ENCODE measurements at places on chromosomes 5 and 9. TPM values are rescaled to one million over a fixed set of nuclear protein-coding genes. Genes with fewer than 3 reads are reported as not detected.
A peak's percentile ranks its signal among the peaks of the same experiment; 100 is the strongest.

GRCh38 chr5:122516432-122516743 lies 204.4 kb downstream of the SNCAIP start:
- no peaks in the 10 kb centered on the region for H3K27me3 ChIP-seq
- H3K36me3 ChIP-seq: no peaks in the 10 kb centered on the region
- no peak overlapping the region for H3K27ac ChIP-seq
- no peaks in the 10 kb centered on the region for H3K4me1 ChIP-seq

- no peaks in the 10 kb centered on the region for H3K27me3 ChIP-seq
- no peak overlapping the region for H3K27ac ChIP-seq
- no peaks in the 10 kb centered on the region for H3K4me1 ChIP-seq
Observed at GRCh38 chr9:125970340-125970739, 223.2 kb downstream of the PBX3 start.

GRCh38 chr9:82560457-82560904 lies 502.5 kb downstream of the RASEF start:
- no peak for DNase-seq
- no peaks in the 10 kb centered on the region for H3K36me3 ChIP-seq
- H3K27me3 ChIP-seq: no peaks in the 10 kb centered on the region

DNA sequence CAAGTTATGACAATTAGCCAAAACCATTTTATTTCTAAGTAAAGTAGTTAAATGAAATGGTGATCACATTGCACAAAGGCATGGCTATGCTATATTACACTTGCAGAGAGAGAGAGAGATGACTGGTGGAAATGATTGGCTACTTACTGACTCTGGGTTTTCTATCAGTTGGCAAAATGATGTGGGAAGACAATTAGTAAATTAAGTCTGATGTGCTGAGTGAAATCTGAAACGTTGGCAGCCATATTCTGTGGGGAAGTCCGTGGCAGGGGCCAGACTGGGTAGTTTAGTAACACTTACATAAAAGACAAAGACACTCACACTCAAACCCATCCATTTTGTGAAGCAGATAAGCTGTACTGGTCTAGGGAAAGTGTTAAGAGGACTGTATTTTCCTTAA lies 61.6 kb downstream of the ANXA1 start:
- no peak overlapping the region for H3K27ac ChIP-seq
- DNase-seq: no peak
- no peak overlapping the region for H3K4me3 ChIP-seq
- H3K27me3 ChIP-seq: no peaks in the 10 kb centered on the region

- no peaks in the 10 kb centered on the region for H3K4me1 ChIP-seq
- no peak overlapping the region for H3K4me3 ChIP-seq
- no peaks in the 10 kb centered on the region for H3K36me3 ChIP-seq
- H3K27ac ChIP-seq: no peak overlapping the region
- H3K27me3 ChIP-seq: no peaks in the 10 kb centered on the region
Observed at GRCh38 chr9:118630931-118631595, 738.2 kb downstream of the BRINP1 start.

DNA sequence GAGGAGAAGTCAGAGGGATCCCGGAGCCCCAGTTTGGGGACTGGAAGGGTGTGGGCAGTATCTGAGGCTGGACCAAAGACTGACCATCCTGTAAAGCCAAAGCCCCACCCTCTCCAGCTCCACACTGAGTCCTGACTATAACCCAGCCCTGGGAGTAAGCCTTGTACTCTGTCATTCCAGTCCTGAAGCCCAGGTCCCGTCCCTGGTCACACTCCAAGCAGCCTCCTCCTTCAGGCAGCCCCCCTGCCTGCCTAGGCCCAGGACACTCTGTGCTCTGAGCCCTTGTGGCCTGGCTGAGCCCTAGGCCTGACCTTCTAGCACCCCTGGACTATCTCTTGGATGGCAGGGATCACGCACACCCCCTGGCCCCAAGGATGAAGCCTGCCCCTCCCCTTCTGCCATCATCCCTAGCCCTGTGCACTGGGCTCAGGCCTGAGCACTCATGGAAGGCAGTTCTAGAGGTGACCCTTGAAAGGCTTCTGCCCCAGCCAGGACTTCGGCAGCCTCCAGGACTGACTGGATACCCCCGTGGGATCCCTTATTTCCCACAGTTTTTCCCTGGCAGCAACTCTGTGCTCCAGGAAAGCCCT lies 28.0 kb upstream of the ENHO start:
- H3K4me3 ChIP-seq: no peak overlapping the region
- no peaks in the 10 kb centered on the region for H3K36me3 ChIP-seq
- H3K4me1 ChIP-seq: no peaks in the 10 kb centered on the region
- no peak for DNase-seq
- H3K27me3 ChIP-seq: peaks cover 2% of the 10 kb centered on the region

DNA sequence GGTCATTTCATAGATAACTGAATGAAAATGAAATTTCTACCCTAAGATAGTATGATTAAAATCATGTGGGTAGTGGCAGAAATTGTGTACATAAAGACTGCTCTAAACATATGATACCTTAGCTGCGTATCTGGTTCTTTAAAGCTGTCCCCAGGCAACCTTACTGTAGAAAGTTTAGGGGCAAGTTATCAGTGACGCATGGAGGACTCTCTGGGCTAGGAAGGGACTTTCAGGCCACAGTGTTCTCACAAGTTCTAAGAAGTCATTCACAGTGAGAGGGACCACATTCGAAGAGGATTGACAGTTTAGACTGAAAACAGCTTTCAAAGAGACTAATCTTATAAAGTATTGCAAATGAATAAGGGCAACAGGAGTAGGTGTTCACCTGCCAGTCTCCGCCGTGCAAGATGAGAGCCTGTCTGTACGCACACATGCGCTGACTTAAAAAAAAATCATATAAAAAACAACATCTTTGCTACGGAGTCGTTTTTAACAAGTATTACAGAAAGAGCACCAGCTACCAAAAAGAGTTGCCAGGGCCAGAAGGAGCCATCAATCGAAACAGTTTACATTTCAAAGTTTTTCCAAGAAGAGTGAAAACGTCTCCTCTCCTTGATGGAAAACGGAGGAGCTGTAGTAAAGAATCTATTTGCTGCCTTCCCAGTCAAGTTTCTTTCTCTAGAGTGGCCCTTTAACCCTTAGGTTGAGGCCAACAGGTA lies 146.3 kb downstream of the CETN3 start:
- no peaks in the 10 kb centered on the region for H3K27me3 ChIP-seq
- H3K27ac ChIP-seq: no peak overlapping the region
- H3K4me1 ChIP-seq: peaks cover 5% of the 10 kb centered on the region
- no peak overlapping the region for H3K4me3 ChIP-seq
- H3K36me3 ChIP-seq: no peaks in the 10 kb centered on the region
- DNase-seq: peak; percentile 19

GRCh38 chr5:40485021-40485998 lies 194.4 kb upstream of the PTGER4 start:
- 0 out of 2 replicates have a peak overlapping the region, but pooled peaks have one; percentile 18 for H3K4me3 ChIP-seq
- H3K36me3 ChIP-seq: no peaks in the 10 kb centered on the region
- peak overlapping the region; percentile 67 for H3K27ac ChIP-seq
- DNase-seq: peak; percentile 57

GRCh38 chr5:9118852-9119251 lies 427.0 kb downstream of the SEMA5A start:
- no peaks in the 10 kb centered on the region for H3K36me3 ChIP-seq
- no peak overlapping the region for H3K4me3 ChIP-seq
- no peak overlapping the region for H3K27ac ChIP-seq
- DNase-seq: no peak
- H3K4me1 ChIP-seq: no peaks in the 10 kb centered on the region

DNA sequence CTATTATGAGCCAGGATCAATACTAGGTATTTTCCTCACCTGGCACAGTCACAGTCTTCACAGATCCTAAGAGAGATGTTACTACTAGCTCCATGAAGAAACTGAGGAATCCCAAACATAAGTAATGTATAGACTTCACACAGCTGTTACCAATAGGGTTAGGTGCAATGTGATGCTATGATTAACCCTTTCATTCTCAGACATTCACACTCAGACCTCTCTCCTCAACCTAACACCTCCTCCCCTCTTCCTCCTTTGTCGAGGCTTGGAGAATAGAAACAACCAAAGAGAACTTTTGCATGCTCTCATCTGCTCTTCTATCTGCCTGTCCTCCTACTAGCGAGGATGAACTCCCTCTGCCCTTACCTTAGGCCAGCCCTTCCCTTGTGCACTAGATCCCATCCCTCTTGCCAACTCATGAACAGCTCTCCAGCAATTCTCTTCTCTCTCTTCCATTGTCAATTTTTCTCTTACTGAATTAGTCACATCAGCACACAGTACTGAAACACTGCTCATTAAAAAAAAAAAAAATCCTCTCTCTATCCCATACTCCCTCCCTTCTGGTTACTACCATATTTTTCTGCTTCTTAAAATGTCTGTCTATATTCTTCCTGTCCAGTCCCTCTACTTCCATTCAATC lies 47.7 kb downstream of the MAPKAP1 start:
- peaks cover 21% of the 10 kb centered on the region for H3K4me1 ChIP-seq
- no peak overlapping the region for H3K4me3 ChIP-seq
- no peaks in the 10 kb centered on the region for H3K27me3 ChIP-seq
- peak overlapping the region; percentile 64 for H3K27ac ChIP-seq
- peaks cover 4% of the 10 kb centered on the region for H3K36me3 ChIP-seq

DNA sequence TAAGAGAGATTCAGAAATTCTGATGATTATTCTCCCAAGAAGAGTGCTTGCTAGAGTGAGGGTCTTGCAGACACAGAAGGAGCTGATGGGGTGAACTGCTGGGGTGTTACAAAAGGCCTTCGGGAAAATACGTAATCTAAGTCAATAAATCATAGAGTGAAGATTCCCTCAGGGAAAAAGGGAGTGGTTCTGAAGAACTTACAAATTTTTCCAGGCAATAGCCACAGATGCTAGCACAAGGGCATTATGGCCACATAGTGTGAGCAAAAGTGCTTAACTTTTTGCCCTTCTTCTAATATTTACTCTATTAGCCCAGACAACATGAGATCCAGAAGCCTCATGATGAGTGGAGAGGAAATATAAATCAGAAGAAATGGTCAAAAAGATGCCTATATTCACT lies 137.3 kb downstream of the TMC1 start:
- no peak for DNase-seq
- H3K27me3 ChIP-seq: no peaks in the 10 kb centered on the region
- H3K4me1 ChIP-seq: no peaks in the 10 kb centered on the region
- H3K4me3 ChIP-seq: no peak overlapping the region
- no peak overlapping the region for H3K27ac ChIP-seq
- H3K36me3 ChIP-seq: no peaks in the 10 kb centered on the region

DNA sequence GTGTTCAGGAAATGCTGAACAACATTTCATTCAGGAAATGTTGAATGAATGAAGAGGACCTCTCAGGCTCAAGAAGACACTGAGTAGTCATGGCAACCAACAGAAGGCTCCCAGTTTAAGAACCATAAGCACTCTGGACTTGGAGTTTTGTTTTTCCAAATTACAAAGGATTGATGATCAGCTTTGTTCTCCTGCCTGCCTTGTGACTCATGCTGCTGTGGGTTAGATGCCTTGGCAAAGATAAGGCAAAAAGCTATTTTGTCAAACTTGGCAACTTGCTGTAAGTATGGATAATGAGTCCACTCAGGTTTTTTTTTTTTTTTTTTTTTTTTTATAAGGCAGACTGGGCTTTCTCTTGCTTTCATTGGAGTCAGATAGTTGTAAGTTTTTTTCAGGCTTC lies 365.0 kb downstream of the TMEM232 start:
- H3K36me3 ChIP-seq: no peaks in the 10 kb centered on the region
- H3K4me1 ChIP-seq: no peaks in the 10 kb centered on the region
- no peak overlapping the region for H3K4me3 ChIP-seq
- no peak overlapping the region for H3K27ac ChIP-seq

- no peak for DNase-seq
- H3K36me3 ChIP-seq: no peaks in the 10 kb centered on the region
- H3K4me1 ChIP-seq: peaks cover 27% of the 10 kb centered on the region
Observed at GRCh38 chr9:135906291-135907005, 898 bp downstream of the CAMSAP1 start.

GRCh38 chr9:69611221-69611620 lies 61.0 kb downstream of the APBA1 start:
- no peak overlapping the region for H3K27ac ChIP-seq
- H3K4me1 ChIP-seq: no peaks in the 10 kb centered on the region
- no peak overlapping the region for H3K4me3 ChIP-seq
- DNase-seq: no peak
- no peaks in the 10 kb centered on the region for H3K36me3 ChIP-seq
- H3K27me3 ChIP-seq: no peaks in the 10 kb centered on the region

DNA sequence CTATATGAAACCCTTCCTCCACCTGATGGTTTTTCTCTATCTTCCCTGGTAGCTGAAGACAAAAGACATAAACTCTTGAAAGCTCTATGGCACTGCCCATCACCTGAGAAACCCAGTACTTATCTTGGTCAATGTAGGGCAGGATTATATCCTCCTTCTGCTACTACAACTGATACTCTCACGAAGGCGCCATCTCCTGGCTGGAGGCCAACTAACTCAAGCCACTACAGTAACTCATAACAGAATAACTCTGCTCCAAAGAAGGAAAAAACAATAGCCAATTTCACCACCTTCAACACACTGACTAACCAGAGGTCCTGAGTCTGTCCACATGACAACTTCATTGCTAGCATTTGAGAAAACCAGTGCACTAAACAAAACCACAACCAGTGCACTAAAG lies 409.2 kb downstream of the CETN3 start:
- DNase-seq: no peak
- no peaks in the 10 kb centered on the region for H3K36me3 ChIP-seq
- no peak overlapping the region for H3K27ac ChIP-seq
- H3K4me3 ChIP-seq: no peak overlapping the region
- no peaks in the 10 kb centered on the region for H3K4me1 ChIP-seq
- no peaks in the 10 kb centered on the region for H3K27me3 ChIP-seq

- peaks cover 35% of the 10 kb centered on the region for H3K4me1 ChIP-seq
- H3K4me3 ChIP-seq: no peak overlapping the region
- no peak for DNase-seq
- H3K27ac ChIP-seq: peak overlapping the region; percentile 91
- H3K36me3 ChIP-seq: no peaks in the 10 kb centered on the region
Observed at GRCh38 chr9:97556721-97557605, 55.5 kb downstream of the TMOD1 start.

DNA sequence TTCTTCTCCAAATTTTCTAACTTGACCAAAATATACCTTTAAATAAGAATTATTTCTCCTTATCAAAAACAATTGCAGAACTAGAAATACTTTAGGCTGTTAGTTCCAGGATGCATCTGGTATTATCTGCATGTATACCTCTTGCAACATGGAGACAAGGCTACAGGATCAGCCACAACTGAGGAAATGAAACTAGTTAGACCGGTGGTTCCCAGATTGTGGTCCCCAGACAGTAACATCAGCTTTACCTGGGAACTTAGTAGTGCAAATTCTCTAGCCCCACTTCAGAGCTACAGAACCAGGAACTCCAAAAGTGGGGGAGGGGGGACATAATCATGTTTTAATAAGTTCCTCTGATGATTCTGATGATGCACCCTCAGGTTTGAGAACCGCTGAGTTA lies 61.6 kb upstream of the C9orf72 start:
- H3K36me3 ChIP-seq: no peaks in the 10 kb centered on the region
- no peak overlapping the region for H3K27ac ChIP-seq
- no peak overlapping the region for H3K4me3 ChIP-seq
- no peaks in the 10 kb centered on the region for H3K4me1 ChIP-seq
- DNase-seq: no peak
- H3K27me3 ChIP-seq: no peaks in the 10 kb centered on the region

CD74 gene
- total RNA-seq: 4,973 TPM

GRM6 gene
- not detected for total RNA-seq

KCNIP1 gene
- not detected for total RNA-seq

STC2 gene
- 3.7 TPM for total RNA-seq

DBH gene
- total RNA-seq: not detected

SPINK7 gene
- not detected for total RNA-seq

HMGCS1 gene
- 131 TPM for total RNA-seq

MSMP gene
- 1.1 TPM for total RNA-seq

SMIM32 gene
- not detected for total RNA-seq

PTGDS gene
- not detected for total RNA-seq

PRUNE2 gene
- total RNA-seq: 0.61 TPM
